ENCODE measurements at places on chromosomes 7 and 10.

GRCh38 chr7:6246251-6246917 is 26.0 kb downstream of the CYTH3 start:
- no peak for DNase-seq

GRCh38 chr7:2644562-2645273 is 12.9 kb downstream of the TTYH3 start:
- no peak for DNase-seq

- DNase-seq: no peak
Measured at GRCh38 chr7:43465581-43466554, 117.0 kb upstream of the STK17A start.

DNA sequence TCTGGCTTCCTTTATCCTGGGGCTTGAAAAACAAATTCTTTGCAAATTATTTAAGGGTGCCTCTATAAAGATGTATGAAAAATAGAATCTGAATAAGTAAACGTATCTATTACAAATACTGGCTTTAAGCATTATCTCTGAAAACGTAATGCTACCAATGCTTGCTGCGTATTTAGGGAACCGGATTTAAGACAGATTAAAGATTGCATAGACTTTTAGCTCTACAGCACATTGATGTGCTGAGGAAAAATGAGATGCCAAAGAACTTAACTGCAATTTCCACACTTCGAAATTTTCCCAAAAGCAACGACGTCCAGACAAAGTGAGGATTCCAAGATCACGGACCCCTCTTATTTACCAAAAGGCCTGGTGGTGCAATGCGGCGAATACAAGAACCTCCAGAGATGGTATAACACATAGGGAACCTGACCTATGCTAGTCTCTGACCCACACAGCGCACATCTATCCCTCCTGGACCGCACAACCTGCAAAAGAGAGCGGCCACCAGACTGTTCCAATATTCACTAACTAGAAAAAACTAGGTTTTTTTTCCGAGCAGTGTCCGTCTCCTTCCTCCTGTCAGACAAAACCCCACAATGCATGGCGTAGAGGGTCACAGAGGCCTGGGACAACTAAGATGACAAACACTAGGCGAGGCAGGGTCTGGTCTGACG is 34.3 kb upstream of the PHF14 start:
- no peak for DNase-seq

GRCh38 chr10:123549761-123550454 is 116.2 kb upstream of the GPR26 start:
- no peak for DNase-seq

DNA sequence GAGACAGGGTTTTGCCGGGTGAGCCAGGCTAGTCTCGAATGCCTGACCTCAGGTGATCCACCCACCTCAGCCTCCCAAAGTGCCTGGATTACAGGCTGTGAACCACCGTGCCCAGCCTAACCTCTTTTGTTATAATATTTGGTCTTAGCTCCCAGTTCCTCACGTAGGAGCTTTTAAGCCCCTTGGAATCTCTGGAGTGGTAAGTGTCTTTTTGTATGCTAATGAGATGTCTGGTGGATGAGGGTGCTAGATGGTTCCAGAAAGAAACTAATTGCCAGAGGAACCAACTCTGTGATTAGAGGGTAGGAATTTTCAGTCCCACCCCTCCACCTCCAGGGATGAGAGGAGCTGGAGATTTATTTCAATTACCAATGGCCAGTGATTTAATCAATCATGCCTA is 5.3 kb upstream of the ARPC1A start:
- no peak for DNase-seq

- DNase-seq: no peak
Measured at GRCh38 chr10:29557665-29558064, 77.1 kb downstream of the SVIL start.

- no peak for DNase-seq
Measured at GRCh38 chr7:47709051-47709450, 127.1 kb upstream of the TNS3 start.

DNA sequence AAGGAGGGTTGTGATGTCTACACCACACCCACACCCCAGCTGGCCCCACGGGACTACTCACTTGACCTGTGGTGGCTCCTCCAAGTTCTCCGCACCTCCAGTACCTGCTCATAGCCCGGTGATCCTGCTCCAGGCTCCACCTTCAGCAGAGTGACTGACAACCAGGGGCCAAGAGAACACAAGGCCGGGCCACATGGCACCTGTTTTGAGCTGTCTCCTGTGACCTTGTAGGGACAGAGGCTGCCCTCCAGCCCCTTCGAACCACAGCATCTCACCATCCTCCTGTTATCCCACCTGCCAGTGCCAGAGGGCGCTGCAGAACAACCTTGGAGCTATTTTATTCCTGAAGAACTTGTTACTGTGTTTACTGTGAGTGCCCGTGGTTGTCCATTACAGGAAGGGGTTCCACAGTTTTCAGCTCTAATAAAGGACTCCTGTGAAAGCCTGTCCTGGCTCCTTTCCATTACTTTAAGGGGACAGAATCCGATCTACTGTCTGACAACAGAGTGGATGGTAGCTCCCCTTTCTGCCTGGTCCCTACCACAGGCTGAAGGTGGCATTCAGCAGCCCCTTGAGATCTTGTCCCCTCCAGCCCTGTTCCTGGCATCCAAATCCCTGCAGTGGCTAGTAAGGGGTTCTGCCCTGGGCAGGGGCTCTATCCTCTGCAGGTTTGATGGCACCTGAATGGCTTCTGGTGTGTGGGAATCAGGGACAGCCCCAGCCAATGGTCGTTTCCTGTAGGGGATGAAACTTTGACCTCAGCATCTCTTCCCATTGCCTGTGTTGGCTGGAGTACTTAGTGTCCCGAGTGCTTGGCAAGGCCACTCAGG is 50.8 kb downstream of the C10orf120 start:
- no peak for DNase-seq

- DNase-seq: no peak
Measured at GRCh38 chr10:121185816-121186455, 334.8 kb downstream of the WDR11 start.

GRCh38 chr10:131875501-131875900 is 25.3 kb upstream of the PPP2R2D start:
- no peak for DNase-seq
